CD4-positive, alpha-beta T cell (primary cell): ENCODE measurements at places on chromosomes 1 and 21.

DNA sequence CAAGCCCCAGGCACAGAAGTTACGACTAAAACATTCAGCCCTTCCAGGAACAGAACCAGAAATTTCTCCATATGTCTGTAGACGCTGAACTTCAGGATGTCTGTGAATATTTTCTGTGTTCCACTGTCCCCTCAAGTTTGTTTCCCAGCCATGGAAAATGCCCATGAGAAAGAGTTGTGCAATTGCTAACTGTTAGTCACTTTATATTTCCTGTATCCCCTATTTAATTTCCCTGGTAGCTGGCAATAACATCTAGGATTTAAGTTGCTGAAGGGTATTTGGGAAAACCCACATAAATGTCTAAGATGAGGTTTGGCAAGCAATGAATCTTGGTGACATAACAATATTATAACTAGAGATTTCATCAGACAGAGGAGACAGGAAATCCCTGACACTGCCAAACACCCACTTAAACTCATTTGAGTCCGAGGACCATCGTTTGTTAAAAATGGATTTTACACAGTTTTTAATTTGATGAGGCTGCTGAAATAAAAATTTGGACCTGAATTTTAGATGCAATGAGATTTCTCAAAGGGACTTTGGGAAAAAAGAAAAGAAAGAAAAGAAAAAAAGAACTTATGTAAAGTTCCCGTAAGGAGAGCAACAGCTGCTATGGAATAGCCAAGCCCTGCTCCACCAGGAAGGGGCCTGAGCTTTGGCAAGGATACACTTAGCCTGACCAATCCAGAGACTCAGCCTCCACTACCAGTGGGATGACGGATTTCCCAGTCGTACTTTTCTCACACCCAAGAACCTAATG, 21.8 kb upstream of the ERRFI1 start:
- DNase-seq, result no peak

- DNase-seq, result no peak
Measured at GRCh38 chr1:168627370-168627769, 51.0 kb downstream of the XCL1 start.

DNA sequence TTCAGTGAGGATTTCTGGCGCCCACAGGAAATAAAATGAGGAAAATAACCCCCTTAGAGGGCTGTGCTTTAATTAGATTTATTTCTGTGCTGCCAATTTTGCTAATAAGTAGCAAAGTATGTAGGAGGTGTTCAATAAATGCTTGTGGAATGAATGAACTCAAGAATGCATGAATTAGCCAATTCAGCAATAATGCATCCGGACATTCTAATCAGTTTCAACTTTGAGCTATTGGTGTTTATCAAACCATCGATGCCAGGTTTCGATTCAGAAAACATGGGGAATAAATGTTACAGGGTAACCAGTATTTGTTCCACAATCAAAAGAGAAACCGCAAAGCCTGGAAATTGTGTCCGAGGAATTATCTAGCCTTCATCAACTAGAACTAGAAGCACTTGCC, 353.2 kb downstream of the NTNG1 start:
- no peak for DNase-seq

- DNase-seq, result no peak
Measured at GRCh38 chr1:26733392-26733791, 37.6 kb downstream of the ARID1A start.

DNA sequence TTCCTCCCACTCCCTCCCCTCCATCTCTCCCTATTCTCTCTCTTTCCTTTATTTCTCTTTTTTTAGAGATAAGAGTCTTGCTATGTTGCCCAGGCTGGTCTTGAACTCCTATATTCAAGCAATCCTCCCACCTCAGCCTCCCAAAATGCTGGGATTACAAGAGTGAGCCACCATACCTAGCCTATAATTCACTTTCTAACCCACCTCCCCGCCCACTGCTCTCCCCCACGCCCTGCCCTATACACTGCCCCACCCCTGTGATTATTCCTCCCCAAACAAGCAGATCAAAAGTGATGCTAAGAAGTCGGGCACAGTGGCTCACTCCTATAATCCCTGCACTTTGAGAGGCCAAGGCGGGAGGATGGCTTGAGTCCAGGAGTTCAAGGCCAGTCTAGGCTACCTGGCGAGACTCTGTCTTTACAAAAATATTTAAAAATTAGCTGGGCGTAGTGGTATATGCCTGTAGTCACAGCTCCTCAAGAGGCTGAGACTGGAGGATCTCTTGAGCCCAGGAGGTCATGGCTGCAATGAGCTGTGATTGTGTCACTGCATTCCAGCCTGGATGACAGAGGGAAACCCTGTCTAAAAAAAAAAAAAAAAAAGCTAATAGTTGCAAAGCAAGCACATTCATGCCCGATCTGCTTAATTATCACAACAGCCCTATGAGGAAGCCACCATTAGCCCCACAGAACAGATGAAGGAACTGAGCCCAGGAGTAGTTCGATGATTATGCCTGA, 12.8 kb upstream of the E2F2 start:
- DNase-seq, result no peak

GRCh38 chr1:111556325-111557037, 53.0 kb upstream of the ADORA3 start:
- no peak for DNase-seq

DNA sequence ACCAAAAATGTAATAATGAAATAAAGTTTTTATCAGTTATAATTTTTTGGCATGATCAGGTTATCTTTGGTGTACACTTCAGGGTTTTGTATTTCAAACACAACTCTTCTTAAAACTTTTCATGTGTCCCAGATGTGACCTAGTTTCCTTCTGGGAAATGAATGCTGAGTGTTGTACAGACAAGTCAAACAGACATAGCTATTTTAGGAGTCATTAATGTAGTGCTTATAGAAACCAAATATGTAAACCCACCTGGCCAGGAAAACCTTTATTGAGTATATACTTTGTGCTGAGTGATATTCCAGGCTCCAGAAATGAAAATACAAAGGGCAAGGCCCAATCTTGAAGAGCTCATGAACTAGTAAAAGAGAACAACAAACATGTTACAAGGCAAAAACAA, 25.9 kb upstream of the HOOK1 start:
- DNase-seq, result no peak

DNA sequence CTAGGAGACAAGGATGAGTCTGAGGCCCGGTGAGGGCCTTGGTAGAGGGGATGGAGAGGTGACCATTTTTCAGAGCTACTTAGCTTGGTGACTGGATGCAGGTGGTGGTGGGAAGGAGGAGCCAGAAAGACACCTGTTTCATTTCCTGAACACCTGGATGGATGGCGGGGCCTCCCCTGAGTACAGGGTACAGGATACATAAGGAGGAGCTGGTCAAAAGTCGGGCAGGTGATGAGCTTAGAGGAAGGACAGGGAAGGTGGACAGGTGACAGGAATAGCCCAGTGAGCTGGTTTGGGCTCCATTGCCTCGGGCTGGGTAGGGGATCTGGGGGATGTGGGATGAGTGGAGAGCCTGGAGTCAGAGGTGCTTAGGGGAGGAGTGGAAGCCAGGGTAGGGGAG, 6.3 kb downstream of the FAAH start:
- DNase-seq, result no peak

DNA sequence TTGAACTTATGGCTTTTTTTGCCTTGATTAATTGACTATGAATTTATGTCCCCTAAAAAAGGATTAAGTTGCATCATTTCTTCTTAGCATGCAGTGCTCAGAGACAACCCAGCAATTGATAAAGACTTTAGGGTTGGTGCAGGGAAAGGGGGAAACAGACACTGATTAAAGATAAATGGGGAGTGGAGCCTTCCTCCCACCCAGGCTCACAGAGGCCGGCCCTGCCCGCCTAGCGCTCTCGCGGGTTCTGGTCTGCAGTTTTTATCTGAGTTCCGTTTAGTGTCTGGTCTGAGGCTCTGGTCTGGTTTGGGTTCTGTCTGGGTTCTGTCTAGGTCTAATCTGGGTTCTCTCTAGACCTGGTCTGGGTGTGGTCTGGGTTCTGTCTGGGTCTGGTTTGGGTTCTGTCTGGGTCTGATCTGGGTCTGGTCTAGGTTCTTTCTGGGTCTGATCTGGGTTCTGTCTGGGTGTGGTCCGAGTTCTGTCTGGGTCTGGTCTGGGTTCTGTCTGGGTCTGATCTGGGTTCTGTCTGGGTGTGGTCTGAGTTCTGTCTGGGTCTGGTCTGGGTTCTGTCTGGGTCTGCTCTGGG, 48.1 kb downstream of the ABCG1 start:
- DNase-seq, result no peak

DNA sequence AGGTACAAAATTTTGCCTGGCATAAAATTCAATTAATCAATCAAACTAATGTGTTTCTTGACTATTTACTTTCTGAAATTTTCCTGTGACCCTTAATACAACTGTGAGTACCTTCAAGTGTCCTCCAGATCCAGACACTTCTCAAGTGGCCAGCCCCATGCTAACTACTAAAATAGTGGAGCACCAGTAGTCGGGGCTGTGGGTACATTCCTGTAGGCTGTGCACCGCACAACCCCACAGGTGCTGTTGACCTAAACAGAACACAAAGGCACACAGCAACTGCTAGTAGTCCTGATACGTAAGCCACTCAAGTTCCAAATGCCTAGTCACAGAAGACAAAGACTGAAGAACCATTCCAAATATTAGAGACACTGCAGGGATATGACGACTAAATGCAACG, 36.6 kb downstream of the TMEM50B start:
- no peak for DNase-seq

- DNase-seq, result no peak
Measured at GRCh38 chr1:30311749-30312148, 411.6 kb downstream of the MATN1 start.
